Chondrocyte (in vitro differentiated cells): ENCODE measurements at places on chromosomes 1 and 21. TPM values are rescaled to one million over a fixed set of nuclear protein-coding genes. Genes with fewer than 3 reads are reported as not detected.

GRCh38 chr1:227576189-227576588 lies 12.8 kb downstream of the ZNF678 start:
- H3K4me3 ChIP-seq: no peak overlapping the region
- peaks cover 3% of the 10 kb centered on the region for H3K36me3 ChIP-seq
- H3K27ac ChIP-seq: no peak overlapping the region
- H3K27me3 ChIP-seq: no peaks in the 10 kb centered on the region
- H3K4me1 ChIP-seq: peaks cover 12% of the 10 kb centered on the region

DNA sequence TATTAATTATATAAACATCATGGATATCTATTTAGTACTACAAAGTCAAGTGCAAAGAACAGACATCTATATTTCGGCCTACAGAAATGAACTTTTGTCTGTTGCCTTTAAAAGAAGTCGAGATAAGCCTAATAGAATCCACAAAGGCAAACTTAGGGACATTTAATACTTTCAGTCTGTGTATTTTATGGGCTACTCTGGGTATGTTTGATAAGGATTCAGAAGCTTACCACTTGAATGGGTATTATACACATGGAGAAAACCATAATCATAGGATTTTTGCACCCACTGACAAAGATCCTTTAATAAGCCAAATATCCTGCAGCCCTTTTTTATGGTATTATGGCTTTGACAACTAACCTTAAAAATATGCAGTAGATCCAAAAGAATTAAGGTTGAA lies 224.8 kb downstream of the LMO4 start:
- H3K27ac ChIP-seq: no peak overlapping the region
- no peaks in the 10 kb centered on the region for H3K27me3 ChIP-seq
- DNase-seq: no peak

IVL gene
- total RNA-seq: not detected in 3 replicates

DR1 gene
- 62.7 to 66.9 TPM (median 65.3 TPM) in 3 replicates for total RNA-seq

IFT25 gene
- 20.4 to 33.7 TPM (median 20.6 TPM) in 3 replicates for total RNA-seq
